ENCODE measurements at places on chromosomes 2 and 18.

GRCh38 chr2:29326926-29327325 lies 211.7 kb downstream of the CLIP4 start:
- no peak for DNase-seq

GRCh38 chr2:46645681-46646162 lies 166.4 kb downstream of the TMEM247 start:
- no peak for DNase-seq

GRCh38 chr18:269480-270095 lies 1.7 kb upstream of the THOC1 start:
- DNase-seq, result no peak

DNA sequence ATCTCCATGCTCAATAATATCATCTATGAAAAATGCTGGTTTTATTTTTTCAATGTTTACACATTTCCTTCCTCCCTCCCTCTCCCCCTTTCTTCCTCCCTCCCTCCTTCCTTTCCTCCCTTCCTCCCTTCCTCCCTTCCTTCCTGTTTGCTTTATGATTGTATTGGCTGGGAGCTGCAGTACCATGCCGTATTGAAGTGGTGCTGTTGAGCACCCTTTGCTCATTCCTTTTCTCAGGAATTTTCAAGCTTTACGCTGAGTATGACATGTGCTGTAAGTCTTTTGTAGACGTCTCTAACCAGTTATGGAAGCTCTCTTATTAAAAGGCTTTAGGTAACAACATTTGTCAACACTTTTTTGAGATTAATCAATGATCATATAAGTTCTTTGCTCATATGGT lies 100.4 kb downstream of the SNTG2 start:
- DNase-seq, result no peak

DNA sequence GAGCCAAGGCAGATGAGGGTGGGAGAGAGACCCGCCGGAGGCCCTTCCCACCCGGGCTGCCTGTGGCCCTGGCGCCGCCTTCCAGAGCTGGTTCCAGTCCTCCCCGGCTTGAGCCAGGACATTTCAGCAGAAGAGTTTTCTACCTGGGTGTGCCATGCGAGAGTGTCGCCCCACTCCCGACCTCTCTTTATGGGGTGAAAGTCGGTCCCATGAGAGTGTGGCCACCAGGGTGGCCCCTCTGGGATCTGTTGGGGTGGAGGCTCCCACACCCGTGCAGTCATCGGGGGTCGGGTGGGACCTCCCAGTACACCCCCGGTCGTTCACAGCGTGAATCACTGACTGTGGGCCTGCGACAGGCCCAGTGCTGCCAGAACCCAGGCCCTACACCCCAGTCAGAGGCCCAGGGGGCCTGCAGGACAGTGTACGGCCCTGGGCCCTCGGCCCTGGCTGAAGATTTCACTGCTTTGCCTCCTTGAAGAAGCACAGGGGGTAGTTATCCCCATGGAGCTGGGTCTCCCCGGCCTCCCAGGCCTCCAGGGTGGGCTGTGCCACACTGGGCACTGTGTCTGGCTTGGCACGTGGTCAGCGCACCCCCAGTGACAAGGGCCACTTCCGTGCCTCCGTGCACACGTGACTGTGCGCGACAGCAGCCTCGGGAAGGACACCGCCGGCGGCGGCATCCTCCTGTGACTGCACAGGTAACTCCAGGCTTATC lies 5.9 kb downstream of the NFATC1 start:
- DNase-seq, result peak; percentile 6

All from left colon (tissue), 2 donors.